ENCODE measurements at places on chromosomes 4 and X.

DNA sequence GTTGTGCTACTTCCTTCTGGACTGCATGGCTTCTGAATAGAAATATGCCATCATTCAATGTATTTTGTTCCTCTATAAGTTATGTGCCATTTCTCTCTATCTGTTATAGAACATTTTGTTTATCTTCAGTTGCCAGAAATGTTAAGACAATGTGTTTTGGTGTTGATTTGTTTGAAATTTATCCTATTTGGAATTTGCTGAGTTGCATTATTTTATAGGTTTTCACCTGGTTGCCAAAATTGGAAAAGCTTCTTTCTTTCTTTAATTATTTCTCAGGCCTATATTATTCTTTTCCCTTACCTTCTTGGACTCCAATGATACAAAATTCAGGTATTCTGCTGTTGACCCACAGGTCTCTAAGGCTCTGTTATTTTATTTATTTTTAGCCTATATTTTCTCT is 33.4 kb upstream of the CFAP47 start:
- DNase-seq, result no peak

GRCh38 chr4:41728573-41728913 is 20.0 kb downstream of the PHOX2B start:
- DNase-seq, result no peak

DNA sequence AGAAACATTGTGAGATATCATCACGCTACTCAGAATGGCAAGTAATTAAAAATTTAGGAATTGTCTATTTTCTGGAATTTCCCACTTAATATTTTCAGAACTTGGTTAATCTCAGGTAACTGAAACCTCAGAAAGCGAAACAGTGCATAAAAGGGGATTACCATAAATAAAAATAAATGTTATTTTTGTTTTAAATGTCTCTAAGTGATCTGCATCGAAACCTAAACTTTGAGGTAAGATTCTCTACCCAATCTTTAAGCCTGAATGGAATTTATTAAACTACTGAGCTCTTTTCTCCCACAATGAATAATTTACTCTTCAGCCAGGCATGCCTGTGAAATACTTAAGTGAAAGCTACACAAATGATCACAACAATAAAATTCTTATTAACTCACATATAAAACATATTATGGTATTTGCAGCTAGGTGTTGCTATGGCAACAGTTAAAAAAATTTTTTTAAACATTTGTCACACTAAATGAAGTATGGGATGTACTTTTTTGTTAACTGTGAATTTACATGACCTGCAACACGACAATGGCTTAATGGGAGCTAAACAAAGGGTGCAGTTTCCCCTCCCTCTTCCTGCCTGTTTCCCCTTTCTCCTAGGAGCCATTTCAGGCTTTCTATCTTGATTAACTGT is 220.2 kb upstream of the PRPS2 start:
- DNase-seq, result no peak

DNA sequence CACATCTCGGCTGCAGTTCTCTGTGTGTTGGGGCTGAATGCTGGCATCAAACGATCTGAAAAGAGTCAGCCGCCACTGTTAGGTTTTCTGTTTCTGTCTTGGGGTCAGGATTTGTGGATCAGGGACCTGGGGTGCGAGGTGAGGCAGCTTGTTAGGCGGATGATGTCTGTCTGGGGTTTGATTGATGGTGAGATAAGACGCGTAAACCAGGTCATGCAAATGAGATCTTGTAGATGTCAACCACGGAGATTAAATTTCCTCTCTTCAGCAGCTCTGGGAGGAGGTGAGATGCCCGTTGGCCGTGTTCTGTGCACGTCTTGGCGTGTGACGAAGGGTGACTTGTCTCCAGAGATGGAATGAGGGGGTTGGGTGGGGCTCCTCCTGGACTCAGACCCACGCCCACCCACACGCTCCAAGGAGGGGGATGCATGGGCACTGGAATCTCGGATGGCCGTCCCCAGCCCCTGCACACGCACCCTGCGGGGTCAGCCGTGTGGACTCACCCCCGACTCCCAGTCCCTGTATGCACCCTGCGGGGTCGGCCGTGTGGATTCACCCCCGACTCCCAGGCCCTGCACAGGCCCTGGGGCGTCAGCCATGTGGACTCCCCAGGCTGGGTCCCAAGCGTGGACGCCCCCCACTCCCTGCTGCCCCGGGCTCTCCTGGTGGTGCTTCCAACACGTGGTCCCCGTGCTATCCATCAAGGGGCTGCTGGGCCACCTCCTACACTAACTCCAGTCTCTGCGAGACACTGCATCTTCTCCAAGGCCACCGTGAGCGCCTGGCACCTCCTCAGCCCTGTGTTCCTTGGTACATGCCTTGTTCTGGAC is 16.0 kb upstream of the UVSSA start:
- no peak for DNase-seq

- no peak for DNase-seq
These were observed 17.5 kb downstream of the TXK start for GRCh38 chr4:48116582-48116981.

DNA sequence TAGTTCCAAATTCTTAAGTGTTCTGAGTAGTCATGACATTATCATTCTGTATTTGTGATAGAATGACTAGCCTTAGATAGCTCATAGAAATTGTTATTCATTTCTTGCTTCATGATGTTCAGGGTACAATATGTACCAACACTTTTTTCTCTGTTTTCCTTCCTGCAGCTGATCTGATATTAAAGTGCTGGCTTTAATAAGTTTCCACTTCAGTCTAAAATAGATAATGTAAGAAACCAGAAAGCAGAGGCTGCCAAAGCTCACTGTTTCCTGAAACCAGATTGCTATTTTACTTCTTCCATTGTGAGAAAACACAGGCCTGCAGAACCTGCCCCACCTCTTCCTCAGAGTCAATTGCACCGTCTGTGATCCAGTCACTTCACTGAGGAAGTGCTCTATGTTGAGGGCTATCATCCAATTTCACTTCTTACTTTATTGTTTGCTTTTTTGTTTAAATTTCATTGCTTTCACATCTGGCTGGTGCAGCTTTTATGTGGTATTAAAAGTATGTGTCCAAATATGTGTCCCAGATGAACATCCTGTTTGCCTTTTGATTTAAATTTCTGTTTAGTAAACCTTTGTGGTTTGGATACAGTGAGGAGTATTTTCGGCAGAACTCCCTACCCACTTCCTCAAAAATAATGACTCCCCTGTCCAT is 652.1 kb downstream of the ANKRD50 start:
- no peak for DNase-seq

DNA sequence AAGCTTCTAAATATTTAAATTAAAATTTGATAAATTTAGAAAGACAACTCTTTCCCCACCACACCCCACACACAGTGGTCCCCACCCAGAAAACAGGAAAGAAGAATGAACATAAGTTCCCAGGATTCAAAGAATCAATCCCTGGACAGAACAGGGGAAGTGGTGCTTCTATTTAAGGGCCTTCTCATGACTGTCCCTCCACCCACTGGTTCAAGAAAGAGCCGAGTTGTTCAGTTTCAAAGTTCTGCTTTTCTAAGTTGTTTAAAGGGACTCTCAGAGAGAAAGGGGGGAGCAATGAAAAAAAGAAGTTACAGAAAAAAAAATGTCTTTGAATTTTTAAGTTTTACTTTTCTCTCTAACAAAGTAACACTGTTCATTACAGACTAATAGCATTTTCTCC is 195.8 kb downstream of the PDGFC start:
- DNase-seq, result no peak

DNA sequence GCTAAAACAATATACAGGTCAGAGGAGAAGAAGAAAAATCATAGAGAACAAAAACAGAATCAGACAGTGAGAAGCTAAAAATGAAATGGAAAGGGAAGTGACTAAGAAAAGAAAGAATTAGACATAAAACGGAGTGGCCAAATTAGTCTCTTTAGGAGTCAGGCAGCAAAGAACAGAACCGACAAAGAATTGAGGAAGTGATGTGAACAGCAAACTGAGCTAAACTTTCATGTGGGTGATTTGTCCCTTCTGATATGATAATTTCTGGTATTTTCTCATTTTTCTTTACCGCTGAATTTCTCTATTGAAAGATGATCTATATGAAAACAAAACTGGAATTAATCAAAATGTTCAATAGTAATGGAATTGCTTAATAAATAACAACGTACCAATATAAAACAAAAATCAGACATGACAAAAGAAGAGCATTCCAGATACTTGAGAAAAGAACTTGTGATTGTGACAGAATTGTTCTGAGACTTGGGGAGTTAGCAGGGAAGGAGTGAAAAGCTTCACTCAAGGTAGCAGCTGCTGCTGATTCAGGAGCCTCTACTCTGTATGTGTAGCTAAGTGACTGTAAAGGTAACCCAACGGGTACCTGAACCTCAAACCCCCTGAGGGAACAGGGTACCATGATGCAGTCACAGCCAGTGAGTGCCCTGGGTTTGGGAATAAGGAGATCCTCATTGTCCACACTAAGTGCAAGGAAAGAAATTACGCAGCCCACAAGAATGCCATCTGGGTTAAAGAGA is 8.8 kb downstream of the TAPT1 start:
- no peak for DNase-seq

- DNase-seq, result no peak
These were observed 184.5 kb downstream of the KIT start for GRCh38 chr4:54842226-54842625.

- no peak for DNase-seq
These were observed 179.8 kb downstream of the SCFD2 start for GRCh38 chr4:53185869-53186585.

DNA sequence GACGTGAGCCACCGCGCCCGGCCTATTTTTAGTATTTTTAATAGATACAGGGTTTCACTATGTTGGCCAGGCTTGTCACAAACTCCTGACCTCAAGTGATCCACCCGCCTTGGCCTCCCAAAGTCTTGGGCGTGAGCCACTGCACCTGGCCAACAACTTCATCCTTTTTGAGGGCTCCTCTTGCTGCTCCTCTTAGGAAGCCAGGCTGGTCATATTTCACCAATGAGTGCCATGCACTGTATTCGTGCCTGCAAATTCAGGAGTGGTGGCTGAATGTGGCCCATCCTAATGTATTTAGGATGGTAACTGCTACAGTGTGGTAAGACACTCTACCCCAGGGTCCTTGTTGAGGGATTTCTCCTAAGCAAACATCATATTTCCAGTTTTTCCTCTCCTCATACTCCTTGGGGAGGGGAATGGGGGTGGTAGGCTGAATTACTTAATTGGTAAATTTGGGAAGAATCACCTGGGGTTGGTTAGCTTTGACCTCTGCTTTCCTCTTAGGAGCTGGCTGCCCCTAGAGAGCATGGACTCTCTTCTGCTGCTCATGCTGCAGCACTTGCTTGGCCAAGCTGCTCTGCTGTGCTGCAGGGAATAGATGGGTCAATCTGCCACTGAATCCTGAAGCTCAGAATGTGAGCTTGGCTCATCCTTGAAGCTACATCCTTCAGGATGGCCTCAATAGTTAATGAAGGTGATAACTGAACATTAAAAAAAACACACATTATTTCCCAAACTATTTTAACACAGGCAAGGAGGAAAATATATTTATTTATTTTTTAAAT is 167.4 kb downstream of the HS3ST1 start:
- DNase-seq, result no peak

DNA sequence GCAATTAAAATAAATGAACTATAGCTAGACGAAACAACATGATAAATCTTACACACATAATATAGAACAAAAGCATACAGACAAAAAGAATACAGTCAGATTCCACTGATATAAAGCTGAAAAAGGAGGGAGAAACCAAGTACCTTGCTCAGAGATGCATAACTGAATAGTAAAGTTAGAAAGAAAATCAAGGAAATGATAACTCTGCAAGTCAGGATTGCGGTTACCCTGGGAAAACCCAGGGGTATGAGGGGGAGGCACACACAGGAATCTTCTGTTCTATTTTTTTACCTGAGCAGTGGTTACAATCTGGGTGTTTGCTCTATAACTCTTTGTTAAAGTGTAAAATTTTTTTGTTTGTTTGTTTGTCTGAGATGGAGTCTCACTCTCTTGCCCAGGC is 209.1 kb downstream of the CBR4 start:
- no peak for DNase-seq

Data from HEK293T (cell line).